Forelimb muscle (tissue), 1 donor: ENCODE measurements at places on chromosomes 6 and 20. TPM values are rescaled to one million over a fixed set of nuclear protein-coding genes. Genes with fewer than 3 reads are reported as not detected.

DNA sequence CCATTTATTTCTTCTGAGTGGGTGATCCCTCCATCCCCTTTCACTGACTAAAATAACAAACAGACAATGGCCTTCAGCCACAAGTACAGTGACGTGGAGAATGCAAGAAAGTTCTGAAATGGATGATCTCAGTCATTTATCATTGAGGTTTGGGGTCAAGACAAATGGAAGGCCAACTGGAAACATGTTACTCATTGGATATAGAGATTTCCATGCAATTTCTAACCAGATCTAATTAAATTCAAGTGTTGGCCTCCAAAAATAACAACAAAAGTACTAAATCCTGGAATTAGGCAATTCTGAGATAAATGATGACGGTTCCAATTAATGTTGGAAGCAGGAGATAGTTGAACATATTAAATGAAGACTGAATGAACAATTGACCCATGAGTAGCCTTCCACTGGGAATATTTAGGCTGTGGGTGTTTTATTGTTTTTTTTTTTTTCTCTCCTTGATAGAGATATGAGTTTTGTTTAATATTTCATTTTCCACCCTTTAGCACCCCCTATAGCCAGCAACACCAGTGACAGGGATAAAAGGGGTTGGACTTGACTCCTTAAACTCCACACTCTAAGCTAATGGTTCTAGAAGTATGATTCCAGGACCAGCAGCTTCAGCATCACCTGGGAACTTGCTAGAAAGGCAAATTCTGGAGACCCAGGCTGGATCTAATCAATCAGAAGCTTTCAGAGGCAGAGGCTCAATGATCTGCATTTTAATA lies 112.8 kb downstream of the BCAS1 start:
- DNase-seq, result no peak

DNA sequence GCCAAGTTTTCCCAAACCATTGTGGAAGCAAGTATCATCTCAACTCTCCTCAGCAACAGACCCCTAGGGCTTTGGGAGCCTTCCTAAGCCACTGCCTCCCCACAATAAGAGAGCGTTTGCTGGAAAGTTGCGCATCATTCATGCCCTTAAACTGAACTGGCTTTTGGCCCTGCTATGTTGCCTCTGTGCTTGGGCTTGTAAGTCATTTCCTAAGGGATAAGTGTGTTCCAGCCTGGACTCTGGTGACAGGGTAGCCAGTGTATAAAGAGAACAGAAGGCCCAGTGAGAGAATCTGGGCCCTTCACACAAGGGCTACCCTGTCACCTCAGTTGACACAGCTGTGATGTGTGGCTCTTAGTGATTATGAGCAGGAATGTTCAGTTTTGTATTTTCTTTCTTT lies 77.8 kb downstream of the COL9A1 start:
- no peak for DNase-seq

Gene OR2H1
- not detected for polyA plus RNA-seq

DNA sequence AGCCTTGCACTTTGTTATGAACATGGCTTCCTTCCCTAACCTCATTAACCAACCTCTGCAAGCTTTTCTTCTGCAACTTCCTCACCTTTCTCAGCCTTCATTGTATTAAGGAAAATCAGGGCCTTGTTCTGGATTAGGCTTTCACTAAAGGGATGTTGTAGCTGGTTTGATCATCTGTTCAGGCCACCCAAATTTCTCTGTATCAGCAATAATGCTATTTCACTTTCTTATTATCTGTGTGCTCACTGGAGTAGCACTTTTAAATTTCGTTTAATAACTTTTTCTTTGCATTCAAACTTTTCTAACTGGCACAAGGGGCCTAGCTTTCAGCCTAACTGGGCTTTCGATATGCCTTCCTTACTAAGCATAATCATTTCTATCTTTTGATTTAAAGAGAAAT lies 96.7 kb downstream of the GFRAL start:
- DNase-seq, result no peak

DNA sequence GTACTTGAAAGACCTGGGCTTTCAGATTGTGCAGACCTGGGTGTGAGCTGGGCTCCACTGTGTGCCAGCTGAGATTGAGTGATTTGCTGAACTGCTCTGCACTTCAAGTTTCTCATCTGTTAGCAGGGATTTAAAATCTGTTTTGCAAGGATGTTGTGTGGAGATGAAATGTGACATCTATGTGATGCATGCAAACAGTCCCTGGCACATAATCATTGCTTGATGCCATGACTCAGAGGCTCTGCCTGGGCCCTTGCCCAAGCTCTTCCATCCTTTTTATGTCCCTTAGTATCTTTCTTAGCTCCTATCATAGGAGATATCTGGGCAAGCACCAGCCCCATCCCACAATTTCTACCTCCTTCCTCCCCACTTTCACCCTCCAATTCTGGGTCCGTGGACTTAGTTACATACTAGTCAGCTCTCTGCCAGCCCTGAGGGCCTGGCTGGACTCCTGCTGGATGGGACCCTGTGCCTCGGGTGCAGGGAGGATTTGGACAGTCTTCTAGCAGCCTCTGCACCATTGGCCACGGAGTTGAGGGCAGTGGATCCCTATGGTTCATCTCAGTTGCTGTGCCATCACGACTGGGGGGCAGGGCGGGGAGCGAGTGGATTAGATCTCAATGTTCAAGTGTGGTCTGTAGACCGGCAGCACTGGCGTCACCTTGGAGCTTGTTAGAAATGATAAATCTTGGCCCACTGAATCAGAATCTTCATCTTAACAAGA lies 103.6 kb downstream of the MAP3K7 start:
- DNase-seq, result no peak

Gene PTCRA
- polyA plus RNA-seq, result not detected

Gene RBPJL
- polyA plus RNA-seq, result not detected

GRCh38 chr20:19928328-19929011 lies 88.7 kb upstream of the NAA20 start:
- DNase-seq, result no peak

- no peak for DNase-seq
Measured at GRCh38 chr6:89775150-89775549, 44.4 kb downstream of the MDN1 start.

Gene EEF1A1
- polyA plus RNA-seq, result 23,811 TPM

GRCh38 chr20:40863355-40863919 lies 165.2 kb upstream of the TOP1 start:
- DNase-seq, result no peak

- DNase-seq, result no peak
Measured at GRCh38 chr6:112752791-112753190, 405.7 kb downstream of the RFPL4B start.

- DNase-seq, result no peak
Measured at GRCh38 chr6:34393191-34393965, 909 bp upstream of the NUDT3 start.

Gene MYBL2
- 12.1 TPM for polyA plus RNA-seq

- no peak for DNase-seq
Measured at GRCh38 chr6:1860756-1861348, 251.1 kb downstream of the FOXC1 start.

Gene DNAH8
- polyA plus RNA-seq, result 2.1 TPM

- DNase-seq, result no peak
Measured at GRCh38 chr6:123402052-123402451, 234.7 kb downstream of the TRDN start.

Gene CTAGE9
- polyA plus RNA-seq, result 0.10 TPM

Gene ZC2HC1B
- polyA plus RNA-seq, result not detected

DNA sequence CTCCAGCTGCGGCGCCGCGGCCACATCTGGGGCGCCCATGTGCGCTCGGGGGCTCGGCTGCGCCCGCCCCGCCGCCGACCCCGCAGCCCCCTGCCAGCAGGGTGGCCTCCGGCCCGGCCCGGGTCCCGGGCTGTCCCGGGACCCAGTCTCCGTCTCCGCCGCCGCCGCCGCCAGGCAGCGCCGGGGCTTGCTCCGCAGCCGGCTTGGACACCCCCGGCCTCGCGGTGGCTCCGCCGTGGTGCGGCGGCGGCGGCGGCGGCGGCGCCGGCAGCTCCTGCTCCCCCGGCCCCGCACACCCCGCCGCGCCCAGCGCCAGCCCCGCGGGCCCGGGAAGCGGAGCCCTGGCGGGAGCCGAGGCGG lies 219 bp downstream of the ISM1 start:
- DNase-seq, result no peak

DNA sequence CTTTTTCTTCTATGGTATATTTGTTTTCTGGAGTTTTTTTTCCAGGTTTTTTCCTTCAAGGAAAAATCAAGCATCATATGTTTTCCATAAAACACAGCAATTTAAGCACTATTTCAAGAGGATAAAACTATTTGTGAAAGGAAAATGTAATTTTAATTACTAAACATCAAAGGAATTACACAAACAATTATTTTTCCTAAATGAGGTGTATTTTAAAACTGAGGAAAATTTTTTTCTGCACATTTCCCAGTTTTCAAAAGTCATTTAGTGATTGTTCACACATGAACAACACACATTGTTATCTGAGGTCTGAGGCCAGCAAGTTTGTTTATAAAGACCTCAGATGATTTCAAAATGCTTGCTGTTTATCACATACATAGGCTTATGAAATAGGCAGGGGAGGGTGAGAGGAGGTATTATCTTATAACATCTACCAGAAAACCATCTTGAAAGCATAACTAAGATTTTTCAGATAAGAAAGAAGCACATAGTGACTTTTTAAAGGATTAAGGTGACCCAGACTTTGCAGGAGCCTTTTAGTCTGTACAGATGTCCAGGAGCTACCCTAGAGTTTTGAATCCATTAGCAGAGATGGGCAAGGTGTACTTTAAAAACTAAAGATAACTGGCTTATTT lies 381.6 kb downstream of the GJA1 start:
- DNase-seq, result no peak

Gene EFCAB8
- polyA plus RNA-seq, result 0.24 TPM

- no peak for DNase-seq
Measured at GRCh38 chr6:80547827-80548226, 441.4 kb downstream of the BCKDHB start.

Gene SPAG4
- polyA plus RNA-seq, result 1.9 TPM

GRCh38 chr6:141028791-141029280 lies 1103.9 kb upstream of the GJE1 start:
- peak; percentile 24 for DNase-seq

- no peak for DNase-seq
Measured at GRCh38 chr20:58753267-58753921, 60.8 kb downstream of the NPEPL1 start.

DNA sequence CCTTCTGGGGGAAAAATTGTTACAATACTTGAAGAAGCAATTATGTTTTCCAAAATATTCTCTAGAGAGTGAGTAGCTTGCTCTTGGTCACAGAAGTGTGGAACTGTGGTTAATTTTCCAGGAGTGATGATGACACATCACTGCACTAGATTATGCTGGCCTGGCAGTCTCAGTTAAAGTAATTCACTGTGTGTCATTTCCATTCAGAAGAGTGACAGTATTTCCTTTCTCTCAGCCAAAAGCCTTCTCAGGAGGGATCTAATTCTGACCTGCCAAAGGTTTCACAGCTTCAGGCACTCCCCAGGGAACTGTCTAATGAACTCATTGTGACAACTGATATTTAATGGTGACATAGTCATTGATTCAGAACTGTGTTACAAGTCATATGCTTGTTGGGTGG lies 517.5 kb downstream of the TBC1D32 start:
- DNase-seq, result no peak

Gene TTBK1
- 0.04 TPM for polyA plus RNA-seq

GRCh38 chr6:72956272-72956671 lies 269.0 kb downstream of the KHDC1L start:
- DNase-seq, result no peak

GRCh38 chr20:47576516-47577033 lies 74.9 kb downstream of the NCOA3 start:
- DNase-seq, result peak; percentile 94

Gene XKR7
- 0.04 TPM for polyA plus RNA-seq

DNA sequence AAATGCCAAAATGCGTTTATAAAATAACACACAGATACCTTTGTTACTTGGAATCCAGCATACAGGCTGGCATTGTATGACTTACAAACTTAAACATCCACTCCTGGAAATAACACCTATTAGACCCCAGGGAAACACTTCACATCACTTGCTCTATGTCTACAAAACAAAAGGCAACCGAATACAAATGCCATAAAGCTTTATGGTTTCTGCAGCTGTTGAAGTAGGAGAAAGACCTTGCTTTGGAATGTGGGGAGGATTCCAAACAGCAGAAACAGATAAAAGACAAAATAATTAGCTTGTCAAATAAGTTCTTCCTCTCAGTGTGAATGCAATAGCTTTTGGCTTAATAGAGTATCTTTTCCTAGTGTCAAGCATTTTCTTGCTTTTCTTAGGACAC lies 9.8 kb upstream of the AMD1 start:
- no peak for DNase-seq

DNA sequence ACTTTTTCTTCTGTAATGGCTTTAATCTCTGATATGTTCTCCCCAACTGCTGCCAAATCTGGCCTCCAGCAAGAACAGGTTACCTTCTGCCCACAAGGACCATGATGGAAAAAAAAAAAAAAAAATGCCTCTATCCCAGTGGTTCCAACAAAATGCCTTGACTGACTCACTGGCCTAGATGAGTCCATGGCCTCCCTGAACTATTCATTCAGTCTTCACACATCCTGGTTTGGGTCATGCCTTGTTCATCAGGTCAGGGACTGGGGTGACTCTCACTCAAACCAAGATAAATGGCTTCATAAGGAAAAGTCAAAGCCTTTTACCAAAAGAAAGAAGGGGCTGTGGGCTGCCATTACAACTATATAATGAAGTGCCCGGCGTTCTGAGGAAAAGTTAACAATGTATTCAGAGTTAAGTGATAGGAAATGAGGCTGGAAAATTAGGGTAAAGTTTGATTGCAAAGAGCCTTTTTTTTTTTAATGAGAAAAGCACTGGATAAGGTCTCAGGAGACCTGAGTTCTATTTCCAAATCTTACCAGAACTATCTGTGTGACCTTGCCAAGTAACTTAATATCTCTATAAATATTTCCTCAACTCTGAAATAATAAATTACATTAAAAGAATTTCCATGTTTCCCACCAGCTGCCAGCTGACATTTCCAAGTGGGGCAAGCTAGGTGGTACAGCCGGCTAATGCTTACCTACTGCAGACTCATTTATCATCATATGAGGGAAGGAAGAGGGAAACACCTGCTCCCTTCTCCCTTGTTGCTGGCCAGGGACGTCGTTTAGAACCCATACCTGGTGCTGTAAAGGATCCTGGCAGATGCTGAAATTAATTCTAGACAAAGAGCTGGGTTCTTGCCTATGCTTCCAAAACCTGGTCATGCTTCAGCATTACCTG lies 380.0 kb upstream of the MARCKS start:
- no peak for DNase-seq

- no peak for DNase-seq
Measured at GRCh38 chr6:89862698-89863097, 31.6 kb upstream of the GJA10 start.

Gene C20orf204
- polyA plus RNA-seq, result 1.4 TPM

GRCh38 chr20:481167-481566 lies 18.8 kb upstream of the TBC1D20 start:
- no peak for DNase-seq

- no peak for DNase-seq
Measured at GRCh38 chr6:28139860-28140543, 1.7 kb upstream of the ZKSCAN8 start.

Gene CGAS
- polyA plus RNA-seq, result 3.9 TPM

- no peak for DNase-seq
Measured at GRCh38 chr20:41507436-41507835, 110.7 kb downstream of the CHD6 start.

Gene PI16
- 13.6 TPM for polyA plus RNA-seq
